ENCODE measurements at places on chromosomes 5 and 9.

GRCh38 chr5:77844623-77845323, 68.6 kb upstream of the TBCA start:
- no peak for DNase-seq

- DNase-seq: no peak
These were observed 83.4 kb downstream of the MEGF10 start for GRCh38 chr5:127373858-127374491.

DNA sequence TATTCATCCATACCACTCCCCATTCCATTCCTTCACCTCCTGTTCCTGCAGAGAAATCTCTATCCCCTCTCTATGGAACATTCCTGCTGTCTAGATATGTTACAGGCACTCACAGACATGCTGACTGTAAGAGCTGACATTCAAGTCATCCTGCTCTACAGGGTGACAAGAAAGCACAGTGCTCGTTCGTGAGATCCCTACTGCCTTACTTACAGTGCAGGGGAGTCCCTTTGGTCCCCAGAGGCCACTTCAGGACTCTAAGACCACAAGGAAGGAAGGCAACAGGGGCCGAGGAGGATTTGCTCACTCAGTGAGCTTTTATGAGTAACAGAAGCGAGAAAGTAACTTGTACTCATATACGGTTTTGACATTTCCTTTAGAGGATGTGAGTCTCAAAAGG, 110.5 kb downstream of the GAS1 start:
- no peak for DNase-seq

- DNase-seq: no peak
These were observed 23.7 kb upstream of the PTGES start for GRCh38 chr9:129776566-129776937.

- no peak for DNase-seq
These were observed 28.4 kb downstream of the ZFP62 start for GRCh38 chr5:180832638-180833068.

- peak; percentile 53 for DNase-seq
These were observed 428 bp downstream of the EFNA5 start for GRCh38 chr5:107670087-107670931.

DNA sequence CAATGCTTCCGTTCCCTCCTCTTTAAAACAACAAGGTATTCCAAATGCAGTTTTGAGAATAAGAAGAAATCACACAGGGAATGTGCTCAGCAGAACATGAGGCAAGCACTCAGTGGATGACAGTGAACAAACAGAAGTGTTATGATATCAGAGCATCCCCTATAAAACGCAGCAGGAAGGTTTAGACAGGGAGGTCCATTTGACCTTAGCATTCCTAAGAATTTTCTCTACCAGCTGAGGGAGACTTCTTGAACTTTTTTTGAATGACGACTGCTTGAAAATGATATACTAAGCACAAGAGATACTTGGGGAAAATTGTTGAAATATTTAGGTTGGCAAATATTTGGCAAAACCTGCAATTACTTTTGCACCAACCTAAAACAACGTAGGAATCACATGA, 3.9 kb downstream of the AMACR start:
- no peak for DNase-seq

Data from fibroblast of lung (primary cell).